ENCODE measurements at places on chromosomes 7 and 10.

DNA sequence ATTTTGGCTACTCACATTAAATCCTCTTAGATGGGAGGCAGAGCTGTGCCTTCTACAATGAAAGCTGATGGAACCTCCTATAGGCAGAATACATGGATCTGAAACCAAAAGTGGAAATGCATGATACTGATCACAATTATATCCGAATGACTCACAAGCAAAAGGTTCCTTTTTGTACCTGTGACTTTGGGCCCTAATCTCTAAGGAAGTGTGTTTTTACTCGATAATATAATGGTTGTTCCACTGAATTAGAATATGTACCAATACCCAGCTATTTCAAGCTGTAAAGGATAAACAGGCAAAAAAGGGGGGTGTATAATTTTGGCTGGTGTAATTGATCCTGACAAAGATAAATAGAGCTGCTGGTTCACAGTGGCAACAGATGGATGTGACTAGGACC is 17.6 kb upstream of the LAMB1 start:
- no peak for DNase-seq

GRCh38 chr10:30176776-30177533 is 117.6 kb upstream of the JCAD start:
- no peak for DNase-seq

DNA sequence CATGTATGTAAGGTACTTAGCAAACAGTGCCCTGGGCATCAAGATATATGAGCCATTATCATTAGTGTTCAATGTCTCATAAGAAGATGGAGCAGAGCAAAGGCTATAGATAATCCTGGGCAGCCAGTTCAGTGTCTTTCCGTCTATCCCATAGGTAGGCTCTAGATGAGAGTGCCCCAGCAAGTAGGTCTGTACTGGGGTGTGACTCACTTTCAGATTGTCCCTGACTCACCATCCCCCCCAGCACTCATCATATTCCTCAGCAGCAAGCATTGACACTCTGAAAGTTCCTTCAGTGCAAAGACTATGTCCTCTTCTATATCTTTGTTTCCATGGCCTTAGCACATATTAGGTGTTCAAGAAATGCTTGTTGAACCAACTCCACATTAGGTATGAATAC is 20.0 kb upstream of the FAM204A start:
- DNase-seq = no peak

GRCh38 chr10:13453896-13454295 is 74.9 kb downstream of the BEND7 start:
- no peak for DNase-seq

DNA sequence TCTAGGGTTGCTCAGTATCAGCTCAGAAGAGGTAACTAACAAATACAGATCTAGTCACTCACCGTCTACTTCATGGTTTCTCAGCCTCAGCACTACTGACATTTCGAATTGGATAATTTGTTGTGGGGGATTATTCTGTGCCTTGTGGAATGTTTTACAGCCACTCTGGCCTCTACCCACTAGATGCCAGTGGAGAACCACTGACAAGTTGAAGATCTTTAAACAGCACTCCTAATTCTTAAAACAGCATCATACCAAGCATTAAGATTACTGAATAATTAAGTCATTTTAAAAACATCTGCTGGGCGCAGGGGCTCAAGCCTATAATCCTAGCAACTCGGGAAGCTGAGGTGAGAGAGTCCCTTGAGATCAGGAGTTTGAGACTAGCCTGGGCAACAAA is 82.6 kb downstream of the UPF2 start:
- no peak for DNase-seq

- DNase-seq = no peak
These were observed 43.0 kb downstream of the GNA12 start for GRCh38 chr7:2800931-2801688.

DNA sequence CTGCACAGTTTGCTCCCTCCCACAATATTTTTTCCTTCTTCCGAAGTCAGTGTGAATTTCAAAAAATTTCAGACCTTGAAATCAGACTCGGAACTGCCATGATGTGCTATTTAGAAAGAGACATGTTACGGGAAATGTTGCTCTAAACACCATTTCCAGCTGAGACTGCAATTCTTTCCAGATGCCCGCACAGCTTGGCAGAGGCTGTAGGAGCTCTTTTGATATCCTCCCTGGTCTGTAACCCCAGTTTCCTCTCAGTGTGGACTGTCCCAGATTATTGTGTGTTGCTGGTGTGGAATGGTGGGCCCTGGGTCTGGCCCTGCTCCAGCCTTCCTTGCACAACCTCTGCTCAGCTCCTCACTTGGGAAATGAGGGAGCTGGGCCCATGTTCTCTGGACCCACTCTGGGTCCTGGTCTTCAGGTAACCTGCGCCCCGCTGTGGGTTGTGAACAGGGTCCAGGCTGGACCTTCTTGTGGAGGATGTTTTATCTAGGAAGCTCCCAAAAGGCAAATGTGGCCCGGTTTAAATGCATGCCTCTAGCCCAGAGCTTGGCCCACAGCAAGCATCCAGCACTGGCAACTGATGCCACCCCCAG is 172.8 kb upstream of the CXCL12 start:
- no peak for DNase-seq

DNA sequence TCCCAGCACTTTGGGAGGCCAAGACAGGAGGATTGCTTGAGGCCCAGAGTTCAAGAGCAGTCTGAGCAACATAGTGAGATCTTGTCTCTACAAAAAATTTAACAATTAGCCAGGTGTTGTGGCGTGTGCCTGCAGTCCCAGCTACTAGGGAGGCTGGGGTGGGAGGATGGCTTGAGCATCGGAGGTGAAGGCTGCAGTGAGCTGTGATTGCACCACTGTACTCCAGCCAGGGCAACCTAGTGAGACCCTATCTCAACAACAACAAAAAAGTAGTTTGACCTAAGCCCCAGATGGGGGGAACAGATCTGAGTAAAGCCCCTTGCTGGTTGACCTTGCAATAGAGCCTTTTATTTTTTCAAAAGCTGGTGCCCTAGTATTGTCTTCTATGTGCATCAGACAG is 15.6 kb upstream of the CCSER2 start:
- no peak for DNase-seq

GRCh38 chr10:100653238-100653956 is 92.0 kb upstream of the PAX2 start:
- DNase-seq = no peak

- no peak for DNase-seq
These were observed 925.1 kb upstream of the CELF2 start for GRCh38 chr10:10092581-10092980.

- DNase-seq = no peak
These were observed 36.2 kb upstream of the CFAP46 start for GRCh38 chr10:132978542-132978941.

DNA sequence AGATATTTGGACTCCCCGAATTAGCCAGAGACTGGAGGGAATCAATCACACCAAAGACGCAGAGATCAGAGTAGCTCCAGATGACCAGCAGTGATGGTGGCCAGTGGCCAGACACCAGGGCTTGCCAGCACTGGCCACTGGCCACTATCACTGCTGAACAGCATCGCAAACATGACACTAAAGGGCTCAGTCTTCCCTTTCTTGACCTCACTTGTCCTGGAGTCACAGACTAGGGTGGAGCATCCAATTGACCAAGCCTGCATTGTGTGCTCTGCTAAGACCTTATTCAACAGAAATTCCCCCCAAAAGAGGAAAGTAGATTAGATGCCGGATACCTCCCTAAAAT is 234.7 kb downstream of the CREB5 start:
- DNase-seq = no peak

DNA sequence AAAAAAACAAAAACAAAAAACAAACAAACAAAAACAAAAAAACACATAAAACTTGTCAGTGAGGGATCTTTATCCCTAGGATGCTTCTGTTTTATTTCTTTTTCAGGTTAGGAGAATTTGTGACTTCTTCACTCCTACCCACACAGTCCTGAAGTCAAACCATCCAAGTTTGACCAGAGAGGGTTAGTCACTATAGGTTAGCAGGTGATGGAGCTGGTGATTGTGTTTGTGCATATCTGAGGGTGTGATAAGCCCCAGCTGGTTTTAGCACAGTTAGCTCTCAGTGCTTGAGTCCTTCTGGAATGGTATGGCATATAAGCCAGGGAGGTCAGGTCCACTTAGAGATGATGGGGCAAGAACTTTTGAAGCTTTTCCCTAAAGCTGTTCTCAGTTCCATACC is 11.8 kb upstream of the IKZF1 start:
- DNase-seq = no peak

- no peak for DNase-seq
These were observed 101.8 kb downstream of the CALN1 start for GRCh38 chr7:72310301-72310700.

GRCh38 chr7:5997210-5997808 is 11.5 kb downstream of the PMS2 start:
- peak; percentile 27 for DNase-seq

- no peak for DNase-seq
These were observed 14.8 kb upstream of the AKR1C3 start for GRCh38 chr10:5079306-5079830.

- no peak for DNase-seq
These were observed 87.3 kb downstream of the CCSER2 start for GRCh38 chr10:84415539-84416244.

- DNase-seq = no peak
These were observed 100.7 kb upstream of the DKK1 start for GRCh38 chr10:52213321-52213752.

DNA sequence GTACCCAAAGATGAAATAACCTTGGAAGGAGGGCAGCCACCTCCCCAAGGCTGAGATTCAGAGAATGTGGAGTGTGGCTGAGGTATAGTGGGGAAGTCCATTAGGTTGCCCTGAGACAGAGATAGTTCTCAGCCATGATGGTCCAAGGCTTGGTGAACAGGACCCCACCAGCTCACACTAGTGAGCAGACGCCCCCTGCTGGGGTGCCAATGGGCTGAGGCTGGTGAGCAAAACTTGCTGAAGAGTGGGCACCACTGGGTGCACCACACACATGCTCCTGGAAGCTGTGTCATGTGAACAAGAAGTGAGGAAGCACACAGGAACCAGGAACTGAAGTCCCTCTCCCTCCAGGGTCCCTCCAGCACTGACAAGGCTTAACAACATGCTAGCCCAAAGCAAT is 8.9 kb downstream of the FBXL13 start:
- DNase-seq = peak; percentile 17

DNA sequence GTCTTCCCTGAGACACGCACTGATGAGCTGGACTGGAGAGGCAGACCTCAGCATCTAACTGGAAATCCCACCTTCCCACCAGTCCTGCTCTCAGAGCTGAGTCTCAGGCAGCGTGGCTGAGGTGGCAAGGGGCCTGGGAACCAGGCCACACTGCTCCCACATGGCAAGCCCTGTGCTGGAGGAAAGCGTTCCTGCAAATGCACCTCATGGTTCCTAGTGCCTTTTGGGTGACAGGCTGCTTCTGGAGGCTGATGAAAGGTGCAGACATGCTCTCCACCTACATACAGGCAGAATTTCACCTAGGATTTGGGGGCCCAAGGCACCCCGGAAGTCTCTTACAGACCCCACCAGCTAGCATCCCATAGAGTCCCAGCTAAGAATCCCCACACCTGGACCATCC is 432.9 kb upstream of the FOXK1 start:
- no peak for DNase-seq

GRCh38 chr7:74452748-74453321 is 871 bp upstream of the GTF2IRD1 start:
- peak; percentile 13 for DNase-seq

- no peak for DNase-seq
These were observed 1160.9 kb upstream of the LRRN3 start for GRCh38 chr7:109930049-109930448.

GRCh38 chr10:36351159-36351558 is 709.1 kb upstream of the FZD8 start:
- no peak for DNase-seq

DNA sequence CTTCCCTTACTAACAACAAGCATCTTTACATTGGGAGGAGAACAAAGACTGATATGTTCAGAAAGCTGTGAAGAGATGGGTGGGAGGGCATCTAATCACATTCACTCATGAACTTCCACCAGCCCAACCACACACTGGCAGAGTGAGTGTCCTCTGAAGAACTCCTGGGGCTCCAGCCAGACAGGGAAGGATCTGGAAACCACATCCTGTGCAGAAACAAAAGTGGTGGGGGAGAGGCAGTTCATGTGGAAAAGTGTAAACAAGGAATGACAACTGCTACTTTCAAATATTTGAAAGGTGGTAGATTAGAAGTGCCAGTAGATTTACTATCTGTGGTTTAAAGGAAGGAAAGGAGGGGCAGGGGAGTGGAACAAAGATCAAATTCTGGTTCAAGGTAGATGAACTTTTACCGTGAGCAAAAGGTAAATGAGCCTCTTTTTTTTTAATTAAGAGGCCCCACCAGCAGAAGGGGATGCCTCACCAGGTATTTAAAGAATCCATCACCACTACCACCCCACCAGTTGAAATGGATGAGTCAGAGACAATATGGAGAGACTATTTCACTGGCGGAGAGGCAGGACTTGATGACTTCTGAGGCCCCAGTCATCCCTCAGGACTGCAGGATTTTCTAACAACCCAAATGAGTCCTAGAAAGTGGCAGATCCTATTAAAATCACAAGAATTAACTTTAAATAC is 34.5 kb downstream of the GOT1 start:
- DNase-seq = no peak

- DNase-seq = no peak
These were observed 22.2 kb upstream of the AKR1E2 start for GRCh38 chr10:4803822-4804221.

DNA sequence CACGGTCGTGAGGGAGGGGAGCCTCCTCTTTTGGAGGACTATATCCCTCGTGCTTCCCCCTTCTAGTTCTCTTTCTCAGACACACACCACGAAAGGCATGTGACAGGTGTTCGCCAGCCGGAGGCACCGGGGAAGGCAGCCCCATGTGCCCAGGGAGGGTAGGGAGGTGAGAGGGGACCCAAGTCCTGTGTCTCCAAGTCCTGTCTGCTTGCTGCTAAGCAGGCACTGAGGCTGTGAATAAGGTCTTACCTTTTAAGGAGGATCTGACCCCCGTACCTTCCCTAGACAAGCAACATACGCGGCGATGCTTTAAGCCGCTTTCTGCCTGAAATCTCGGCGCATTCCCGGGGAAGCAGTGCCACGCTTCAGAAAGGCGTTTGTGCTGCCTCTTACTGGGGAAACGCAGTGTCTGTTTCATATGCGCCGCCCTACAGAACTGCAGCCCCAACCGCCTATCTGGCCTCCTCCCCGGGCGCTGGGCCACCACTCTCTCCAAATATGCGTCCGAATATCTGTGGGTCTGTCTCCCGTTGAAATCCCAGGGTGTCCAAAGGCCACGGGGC is 770 bp downstream of the PLXNA4 start:
- DNase-seq = no peak

DNA sequence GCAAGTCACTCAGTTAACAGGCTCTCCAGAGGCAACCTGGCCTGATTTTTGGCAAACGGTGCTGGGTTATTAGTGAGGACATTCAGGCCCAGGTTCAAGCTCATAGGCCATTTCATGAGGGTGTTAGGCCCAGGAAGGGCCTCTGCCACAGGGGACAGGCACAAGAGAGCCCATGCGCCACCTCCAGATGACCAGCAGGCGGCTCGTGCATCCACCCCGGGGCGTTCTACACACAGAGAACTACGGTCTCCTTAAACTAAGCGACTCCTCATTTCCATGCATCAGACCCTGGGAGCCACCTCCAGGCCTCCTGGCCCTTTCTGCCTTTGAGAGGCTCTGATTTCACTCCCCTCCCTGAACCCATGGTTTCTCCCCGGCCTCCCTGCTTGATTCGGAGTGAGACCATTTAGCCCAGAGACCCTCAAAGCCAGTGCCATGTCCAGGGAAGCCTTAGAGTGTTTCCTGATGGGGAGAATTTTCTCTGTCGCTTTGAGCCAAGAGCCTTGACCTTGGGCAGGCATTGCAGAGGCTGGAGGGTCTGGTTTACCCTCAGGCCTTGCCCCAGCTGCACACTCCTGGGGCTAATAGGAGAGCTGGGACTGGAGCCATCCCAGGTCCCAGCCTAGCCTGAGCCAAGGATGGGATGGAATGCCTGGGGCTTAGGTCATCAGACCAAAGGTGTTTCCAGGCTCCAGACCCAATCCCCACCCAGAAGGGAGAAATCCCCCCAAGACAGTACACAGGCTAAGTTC is 188.0 kb downstream of the GRID1 start:
- DNase-seq = no peak
